ENCODE measurements at places on chromosomes 13 and 19.

DNA sequence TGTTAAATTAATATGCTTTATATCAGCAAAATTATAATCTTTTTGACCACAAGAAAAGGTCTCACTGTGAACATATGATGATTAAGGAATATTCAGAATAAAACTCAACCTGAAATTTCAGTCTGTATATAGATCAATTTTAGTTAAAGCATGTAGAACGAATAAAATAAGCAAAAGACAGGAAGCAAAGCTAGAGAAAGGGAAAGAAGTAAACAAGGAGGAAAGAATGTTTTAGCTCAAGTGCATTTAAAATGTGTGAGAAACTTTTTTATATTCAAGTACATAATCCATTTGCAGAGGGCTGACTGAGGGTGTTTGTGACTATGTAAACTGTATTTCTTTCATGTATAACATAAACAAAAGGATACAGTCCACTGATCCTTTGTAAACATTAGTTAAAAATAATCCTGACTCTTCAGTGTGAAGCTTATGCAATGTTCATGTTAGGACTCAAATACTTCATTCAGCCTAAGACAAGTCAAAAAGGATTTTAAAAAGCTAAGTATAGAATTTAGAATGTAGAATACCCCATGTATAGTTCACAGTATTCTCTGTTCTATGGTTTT, 472.1 kb downstream of the DIAPH3 start:
- DNase-seq = no peak

- no peak for DNase-seq
Observed at GRCh38 chr13:99119656-99120055, 81.0 kb upstream of the UBAC2 start.

DNA sequence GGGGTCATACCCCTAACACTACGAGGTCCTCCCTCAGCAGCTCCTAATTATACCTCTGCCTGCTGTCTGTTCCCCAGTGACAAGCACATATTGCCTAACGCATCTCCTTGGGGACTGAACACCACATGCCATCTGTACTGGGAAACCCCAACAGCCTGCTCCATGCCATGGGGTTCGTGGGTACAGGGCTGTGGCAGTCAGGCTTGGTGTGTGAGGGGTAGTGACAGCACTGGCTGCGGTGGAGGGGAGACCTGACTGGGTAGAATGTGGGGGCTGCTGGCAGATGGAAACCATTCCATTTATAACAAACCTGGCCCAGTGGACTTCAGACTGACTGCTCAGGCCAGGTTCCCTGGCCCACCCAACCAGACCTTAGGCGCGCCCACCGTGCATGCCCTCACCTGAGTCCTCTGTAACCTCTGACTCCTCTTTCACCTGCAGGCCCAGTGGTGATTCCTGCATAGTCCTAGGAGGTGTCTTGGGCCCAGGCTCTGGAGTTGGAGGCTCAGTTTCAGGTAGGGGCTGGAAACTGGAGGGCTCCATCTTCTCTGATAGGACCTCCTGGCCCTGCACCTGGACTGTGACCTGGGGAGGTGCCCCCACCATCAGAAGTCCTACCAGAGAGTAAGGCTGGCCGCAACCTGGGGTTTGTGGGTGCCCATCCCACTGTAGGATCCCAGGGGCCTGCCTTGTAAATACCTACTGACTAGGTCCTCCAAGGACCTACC, 3.0 kb downstream of the MZF1 start:
- DNase-seq = no peak

GRCh38 chr13:98459171-98459681, 117.7 kb downstream of the STK24 start:
- no peak for DNase-seq

DNA sequence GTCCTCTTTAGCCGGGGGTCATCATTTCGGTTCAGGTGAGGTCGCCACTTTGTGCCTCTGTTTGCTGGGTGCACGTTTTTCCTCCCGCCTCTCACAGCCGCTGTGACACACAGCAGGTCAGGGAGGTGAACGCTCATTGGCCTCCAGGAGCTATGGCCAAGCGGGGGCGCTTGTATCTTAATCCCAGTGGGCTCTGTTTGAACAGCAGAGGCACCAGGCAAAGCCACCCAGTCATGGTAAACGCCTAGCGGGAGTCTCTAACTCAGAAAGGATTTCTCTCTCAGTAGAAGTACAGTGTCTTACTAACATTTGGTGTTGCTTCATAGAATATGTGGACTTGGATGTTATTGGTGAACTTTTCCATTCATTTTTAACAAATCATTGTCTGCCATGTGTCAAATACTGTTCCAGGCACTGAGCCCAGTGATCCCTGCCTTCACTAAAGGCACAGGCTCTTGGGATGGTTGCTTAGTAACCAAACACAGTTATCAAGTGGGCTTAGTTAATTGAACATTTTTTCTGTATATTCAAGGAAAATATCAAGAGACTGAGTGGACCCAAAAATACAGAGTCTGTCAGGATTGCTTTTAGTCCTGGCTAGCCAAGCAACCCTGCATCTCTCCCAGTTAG, 186.7 kb downstream of the STK24 start:
- DNase-seq = peak; percentile 7

DNA sequence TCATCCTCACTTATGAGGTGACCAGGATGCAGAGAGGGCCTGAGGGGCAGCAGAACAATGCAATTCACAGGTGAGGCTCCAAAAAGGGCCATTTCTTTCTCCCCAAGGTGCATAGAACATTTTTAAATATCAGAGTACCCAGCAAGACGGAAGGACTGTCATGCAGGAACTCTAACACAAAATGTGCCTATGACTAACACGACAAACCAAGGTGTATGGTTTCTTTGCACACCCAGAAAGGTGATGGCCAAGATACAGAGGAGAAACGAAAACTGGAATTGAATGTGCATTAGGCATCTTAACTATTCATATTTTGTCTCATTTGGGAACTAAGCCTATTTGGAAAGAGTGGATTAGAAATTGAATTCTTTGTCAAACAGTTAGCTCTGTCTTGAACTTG, 29.9 kb downstream of the SHISA2 start:
- DNase-seq = no peak

DNA sequence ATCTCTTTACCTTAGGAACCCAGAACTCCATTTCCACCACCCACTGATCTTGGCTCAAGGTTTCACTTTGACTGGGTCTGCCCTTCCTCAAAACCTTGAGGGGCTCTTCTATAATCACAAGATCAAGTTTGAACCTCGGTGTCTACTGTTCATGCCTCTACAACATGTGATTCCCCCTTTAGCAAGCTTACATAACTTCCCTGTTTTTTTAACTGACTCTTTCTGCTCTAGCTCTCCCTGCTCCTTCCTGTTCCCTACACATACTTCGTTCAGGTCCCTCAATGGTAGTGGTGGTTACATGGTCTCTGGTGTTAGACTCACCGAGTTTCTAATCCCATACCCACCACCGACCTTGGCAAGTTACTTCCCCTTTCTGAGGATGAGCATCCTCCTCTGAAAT, 26.7 kb downstream of the CEACAM8 start:
- DNase-seq = no peak

DNA sequence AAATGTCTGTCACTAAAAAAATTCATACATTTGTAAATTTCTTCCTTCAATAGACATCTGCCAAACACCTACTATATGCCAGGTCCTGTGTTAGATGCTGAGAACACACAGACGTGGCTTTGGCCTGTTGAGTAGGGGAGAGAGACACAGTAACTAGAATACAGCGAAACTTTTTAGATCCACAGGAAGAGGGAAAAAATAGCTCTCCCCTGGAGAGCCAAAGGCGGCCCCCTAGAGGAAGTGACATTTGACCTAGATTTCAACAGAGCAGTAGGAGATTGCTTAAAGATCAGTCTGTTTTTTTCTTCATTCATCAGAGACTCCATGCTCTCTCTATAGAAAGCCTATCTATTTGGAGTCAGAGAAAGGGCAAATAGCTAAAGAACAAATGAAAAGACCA, 11.3 kb downstream of the LCP1 start:
- DNase-seq = no peak

DNA sequence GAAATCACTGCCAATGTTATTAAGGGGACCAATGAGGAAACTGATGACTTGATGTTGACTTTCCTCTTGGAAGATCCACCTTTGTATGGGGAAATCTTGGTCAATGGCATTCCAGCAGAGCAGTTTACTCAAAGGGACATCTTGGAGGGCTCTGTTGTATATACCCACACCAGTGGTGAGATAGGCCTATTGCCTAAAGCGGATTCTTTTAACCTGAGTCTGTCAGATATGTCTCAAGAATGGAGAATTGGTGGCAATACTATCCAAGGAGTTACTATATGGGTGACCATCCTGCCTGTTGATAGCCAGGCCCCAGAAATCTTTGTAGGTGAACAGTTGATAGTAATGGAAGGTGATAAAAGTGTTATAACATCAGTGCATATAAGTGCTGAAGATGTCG, 3.4 kb downstream of the FREM2 start:
- no peak for DNase-seq

DNA sequence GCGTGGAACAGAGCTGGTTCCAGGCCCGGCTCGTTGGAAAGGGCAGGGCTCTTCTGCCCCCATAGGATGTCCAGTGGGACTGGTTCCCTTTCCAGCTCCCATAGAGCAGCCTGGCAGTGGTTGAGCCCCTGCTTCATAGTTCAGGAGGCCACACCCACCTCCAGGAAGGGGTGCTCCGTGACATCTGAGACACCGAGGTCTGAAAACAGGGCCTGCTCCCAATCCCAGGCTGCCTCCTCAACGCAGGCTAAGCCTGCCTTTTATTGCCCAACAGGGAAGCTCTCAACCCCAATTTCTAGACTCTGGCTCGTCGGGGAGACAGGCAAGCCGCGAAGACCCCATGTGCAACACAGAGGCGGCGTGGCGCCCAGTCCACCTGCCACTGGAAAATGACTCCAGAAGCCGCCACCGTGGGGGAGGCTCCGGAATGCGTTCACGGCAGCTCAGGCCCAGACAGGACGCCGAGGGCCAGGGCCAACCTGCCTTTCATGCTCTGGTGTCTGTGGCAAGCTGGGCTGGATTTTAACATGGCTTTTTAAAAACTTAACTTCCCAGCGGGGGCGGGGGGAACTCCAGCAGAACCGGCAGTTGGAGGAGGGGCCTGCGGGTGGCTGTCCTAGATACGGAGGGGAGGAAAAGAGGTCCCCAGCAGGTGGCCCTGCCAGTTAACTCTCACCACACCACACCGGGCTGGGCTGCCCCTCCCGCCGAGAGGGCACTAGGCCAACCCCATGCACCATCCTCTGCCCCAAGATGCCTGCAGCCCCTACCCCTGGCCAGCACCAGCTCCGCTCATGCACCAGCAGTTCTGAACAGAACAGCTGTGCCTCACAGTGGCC, 17.9 kb upstream of the TINCR start:
- DNase-seq = peak; percentile 33

GRCh38 chr19:5131031-5131505, 162.2 kb downstream of the KDM4B start:
- no peak for DNase-seq

- no peak for DNase-seq
Observed at GRCh38 chr13:89165685-89166084, 1494.5 kb downstream of the SLITRK5 start.

DNA sequence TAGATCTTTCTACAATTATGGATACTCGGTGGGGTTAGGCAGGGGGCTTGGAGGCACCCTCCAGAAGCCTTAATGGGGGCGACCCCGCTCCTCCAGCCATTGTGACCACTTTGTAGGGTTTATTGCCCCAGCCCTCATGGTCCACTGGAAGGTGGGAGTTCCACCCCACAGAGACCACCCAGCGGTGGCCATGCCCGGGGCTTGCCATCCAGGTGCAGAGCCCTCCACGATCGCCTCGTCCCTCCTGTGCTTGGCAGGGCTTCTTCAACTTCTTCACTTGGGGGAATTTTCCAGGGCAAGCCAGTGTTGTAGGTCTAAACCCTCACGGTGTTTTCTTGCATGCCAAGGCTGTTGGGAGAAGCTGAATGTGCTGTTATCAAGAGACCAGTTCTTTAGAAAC, 16.1 kb downstream of the ZNF536 start:
- DNase-seq = no peak

DNA sequence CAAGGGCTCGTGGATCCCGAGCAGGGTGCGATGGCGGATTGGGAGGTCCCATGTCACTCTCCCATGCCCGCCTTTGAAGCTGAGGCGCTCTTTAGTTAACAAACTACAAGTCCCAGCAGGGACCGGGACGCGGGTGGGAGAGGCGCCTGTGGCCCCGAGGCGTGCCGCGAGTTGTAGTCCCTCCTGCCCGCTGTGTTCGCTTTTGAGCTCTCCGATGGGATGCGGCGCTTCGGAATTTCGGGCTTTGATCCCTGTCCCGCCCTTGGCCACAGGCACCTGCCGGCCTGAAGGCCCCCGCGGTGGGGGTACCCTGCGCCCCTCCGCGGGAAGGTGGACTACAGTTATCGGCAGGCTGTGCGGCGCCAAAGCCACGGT, 11.0 kb downstream of the CYTH2 start:
- DNase-seq = peak; percentile 43

DNA sequence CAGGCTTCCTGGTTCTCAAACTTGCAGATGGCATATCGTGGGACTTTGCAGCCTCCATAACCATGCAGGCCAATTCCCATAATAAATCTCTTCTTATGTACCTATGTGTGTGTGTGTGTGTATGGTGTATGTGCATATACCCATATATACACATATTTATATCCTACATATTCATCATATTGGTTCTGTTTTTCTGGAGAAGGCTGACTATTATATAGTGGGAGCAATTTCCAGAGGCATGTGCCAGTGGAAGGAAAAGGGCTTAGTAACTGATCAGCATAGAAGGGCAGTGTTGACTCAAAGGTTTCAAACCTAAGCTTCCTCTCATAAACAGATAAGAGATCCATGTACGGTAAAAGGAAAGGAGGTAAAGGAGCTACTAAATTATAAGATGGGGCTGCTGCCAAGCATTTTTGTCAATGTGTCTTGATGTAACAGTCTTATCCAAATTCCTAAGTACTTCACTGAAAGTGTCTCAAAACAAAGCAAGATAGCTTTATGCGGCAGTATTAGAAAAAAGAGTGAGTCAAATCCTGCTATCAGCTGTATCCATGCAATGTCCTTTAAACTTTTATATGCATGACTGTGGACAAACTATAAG, 432.1 kb downstream of the TBC1D4 start:
- no peak for DNase-seq

GRCh38 chr13:59898066-59898465, 265.7 kb downstream of the DIAPH3 start:
- no peak for DNase-seq

DNA sequence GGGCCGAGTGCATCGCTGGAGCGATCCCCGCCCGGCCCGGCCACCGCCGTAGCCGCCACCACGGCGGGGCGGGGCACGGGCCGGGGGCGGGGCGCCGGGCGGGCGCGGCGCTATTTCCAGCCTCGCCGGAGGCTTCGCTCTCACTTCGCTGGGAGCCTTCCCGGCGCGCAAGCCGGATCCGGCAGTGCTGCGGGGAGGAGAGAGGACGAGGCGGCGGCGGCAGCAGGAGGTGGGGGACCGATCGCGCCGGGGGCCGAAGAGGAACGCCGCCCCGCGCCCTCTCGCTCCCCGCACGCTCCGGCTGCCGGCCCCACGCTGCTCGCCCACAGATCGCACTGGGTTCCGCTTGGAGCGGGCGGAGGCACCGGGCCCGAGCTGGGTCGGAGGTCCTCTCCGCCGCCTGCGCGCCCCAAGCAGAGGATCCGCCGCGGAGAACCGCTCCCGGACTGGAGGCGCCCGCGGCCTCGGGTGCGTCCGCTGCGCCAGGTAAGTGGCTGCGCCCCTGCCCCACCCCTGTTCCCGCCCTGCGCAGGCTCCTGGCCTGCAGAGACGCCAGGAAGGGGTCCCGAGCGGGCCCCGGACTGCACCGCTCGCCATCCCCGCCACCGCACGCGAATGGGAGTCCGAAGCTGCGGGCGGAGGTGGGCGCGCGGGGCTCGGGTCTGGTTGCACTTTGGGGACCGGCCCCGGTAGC, at the start of gene CHST8:
TSS of gene CHST8 (plus strand) at position 143 of the 694 bp plus-strand sequence. CDS start 67,309 bp downstream, outside the sequence.
- no peak for DNase-seq
